ENCODE measurements at places on chromosomes 1 and 21.
A peak's percentile ranks its signal among the peaks of the same experiment; 100 is the strongest.

DNA sequence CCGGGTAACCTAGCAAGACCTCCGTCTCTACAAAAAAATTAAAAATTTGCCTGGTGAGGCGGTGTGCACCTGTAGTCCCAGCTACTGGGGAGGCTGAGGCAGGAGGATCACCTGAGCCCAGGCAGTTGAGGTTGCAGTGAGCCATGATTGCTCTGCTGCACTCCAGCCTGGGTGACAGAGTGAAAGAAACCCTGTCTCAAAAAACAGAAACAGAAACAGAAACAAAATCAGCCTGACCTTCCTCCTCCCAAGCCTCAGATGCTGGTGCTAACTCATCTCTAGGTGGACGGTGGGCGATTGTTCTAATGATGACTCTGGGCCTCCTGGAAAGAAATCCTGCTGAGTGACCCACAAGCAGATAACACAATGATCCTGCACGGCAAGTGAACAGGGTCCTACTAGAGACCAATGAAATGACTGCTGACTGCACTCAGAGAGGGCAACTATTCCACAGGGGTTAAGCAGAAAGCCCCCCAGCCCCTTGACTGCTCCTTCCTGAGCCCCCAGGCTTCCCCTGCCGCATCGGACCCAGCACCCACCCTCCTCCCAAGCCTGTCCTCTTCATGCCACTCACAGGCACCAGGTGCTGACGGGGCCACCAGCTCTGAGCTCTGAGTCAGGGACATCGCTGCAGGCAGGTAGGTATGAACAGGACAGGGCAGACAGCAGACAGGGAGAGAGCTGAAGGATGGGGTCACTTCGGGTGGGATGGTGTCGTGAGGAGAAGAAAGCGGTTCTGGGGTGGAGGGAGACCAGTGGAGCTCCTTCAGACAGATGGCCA is 27.8 kb upstream of the LRRC38 start:
- DNase-seq, result no peak

DNA sequence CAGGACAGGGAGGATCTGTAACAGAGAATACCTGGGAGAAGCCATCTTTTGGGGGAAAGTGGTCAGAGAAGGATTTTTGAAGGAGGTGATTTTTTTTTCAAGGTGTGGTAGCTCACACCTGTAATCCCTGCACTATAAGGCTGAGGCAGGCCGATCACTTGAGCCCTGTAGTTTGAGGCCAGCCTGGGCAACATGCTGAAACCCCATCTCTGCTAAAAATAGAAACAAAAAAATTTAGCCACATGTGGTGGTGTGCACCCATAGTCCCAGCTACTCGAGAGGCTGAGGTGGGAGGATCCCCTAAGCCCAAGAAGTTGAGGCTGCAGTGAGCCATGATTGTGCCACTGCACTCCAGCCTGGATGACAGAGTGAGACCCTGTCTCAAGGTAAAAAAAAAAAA is 67.4 kb upstream of the ARTN start:
- DNase-seq, result no peak

DNA sequence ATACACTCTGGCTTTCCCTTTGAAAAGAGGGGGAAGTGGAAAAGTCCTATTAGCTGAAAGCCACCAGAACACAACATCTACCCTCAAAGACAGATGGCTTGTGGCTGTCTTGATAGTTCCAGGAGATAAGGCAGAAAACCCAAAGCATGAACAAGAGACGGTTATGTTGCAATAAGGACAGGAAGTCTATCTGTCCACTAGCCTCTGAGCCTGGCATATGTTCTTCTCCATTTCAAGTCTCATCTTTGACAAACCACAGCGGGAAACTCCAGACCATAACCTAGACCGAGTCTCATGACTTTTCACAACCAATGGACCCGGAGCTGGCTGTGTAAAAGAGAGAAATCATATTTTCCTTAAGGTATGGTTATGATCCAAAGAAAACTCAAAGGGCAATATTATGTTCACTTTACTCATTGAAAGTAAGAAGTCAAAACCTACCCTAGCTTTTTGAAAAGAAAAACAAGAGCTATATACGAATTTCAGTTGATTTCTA is 33.8 kb downstream of the DUSP10 start:
- DNase-seq, result no peak

DNA sequence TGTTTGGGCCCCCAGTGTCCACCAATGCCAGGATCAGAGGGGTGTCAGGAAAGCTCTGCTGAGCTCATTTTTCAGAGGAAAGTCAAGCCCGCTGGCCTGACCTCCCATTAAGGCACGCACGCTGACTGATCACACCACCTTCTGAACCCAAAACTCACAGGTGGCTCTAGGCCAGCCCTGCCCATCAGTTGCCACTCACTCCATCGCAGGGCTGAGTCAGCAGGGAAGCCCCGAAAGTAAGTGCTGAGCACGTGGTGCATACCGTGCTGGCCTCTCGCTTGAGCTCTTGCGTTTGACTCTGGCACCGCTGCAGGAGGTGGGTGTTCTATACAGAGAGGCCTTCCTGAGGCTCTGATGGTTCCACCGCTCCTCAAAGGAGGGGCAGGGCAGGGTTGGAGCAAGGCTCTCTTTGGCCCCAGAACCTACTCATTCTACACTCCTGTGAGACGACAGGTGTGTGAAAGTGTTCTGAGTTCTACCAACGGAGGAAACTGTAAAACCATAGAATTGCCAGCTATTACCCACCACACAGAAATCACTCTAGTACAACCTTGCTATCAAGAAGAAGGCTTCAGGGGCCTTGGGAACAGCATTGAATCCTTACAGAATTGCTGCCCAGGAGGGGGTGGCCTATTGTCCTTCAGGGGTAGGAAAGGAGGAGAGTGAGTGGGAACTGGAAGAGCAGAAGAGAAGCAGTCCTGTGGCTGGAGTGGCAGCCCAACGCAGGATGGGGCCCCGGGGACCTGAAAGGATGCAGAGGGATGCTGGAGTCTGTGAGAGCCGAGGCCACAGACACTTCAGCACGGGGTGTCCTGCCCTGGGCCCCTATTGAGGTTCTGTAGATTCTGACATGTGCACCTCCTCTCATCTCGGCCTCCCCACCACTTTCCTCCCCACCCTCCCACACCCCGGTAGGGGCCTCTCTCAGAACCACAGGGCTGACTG is 214.7 kb upstream of the EDN2 start:
- no peak for DNase-seq

- DNase-seq, result no peak
Observed at GRCh38 chr1:226685196-226685820, 53.8 kb downstream of the ITPKB start.

GRCh38 chr1:160416369-160416768 is 16.0 kb downstream of the VANGL2 start:
- peak; percentile 62 for DNase-seq

DNA sequence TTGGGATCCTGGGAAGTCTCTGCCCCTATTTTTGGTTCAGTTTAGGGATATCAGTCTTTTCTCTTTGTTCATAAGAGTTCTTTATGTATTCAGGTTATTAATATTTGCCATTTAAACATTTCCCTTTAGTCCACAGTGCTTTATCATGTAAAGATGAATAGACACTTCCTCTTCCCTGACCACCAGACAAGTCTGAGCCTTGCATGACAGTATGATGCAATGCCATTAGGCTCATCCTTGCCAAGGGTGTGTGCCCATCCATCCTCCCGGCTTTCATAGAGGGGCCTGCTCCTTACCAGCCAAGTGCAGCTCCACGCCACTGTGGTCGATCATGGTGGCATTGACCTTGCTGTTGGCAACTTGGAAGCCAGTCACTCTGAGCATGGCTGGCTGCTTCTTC is 52.1 kb downstream of the ZSCAN20 start:
- DNase-seq, result no peak

- DNase-seq, result no peak
Observed at GRCh38 chr1:56225964-56226815, 353.2 kb downstream of the PLPP3 start.

GRCh38 chr1:199756066-199756465 is 271.4 kb upstream of the NR5A2 start:
- DNase-seq, result no peak

DNA sequence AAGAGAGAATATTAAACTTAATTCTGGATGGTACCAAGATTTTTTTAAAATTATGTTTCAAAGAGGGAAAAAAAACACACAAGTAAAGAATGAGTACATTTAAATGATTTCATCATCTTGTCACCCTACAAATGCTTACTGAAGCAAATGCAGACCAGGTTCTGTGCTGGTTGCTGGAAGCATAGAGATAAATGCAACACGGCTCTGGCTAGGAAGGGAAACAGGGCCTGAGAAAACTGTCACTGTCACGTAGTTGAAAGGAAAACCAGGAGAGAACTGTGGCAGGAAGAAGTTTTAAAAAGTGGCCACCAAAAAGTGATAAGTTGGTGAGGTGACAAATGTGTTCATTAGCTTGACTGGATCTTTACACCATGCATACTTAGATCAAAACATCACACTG is 336.9 kb upstream of the NFIA start:
- DNase-seq, result no peak

- DNase-seq, result no peak
Observed at GRCh38 chr1:171366085-171366484, 52.1 kb downstream of the FMO4 start.

DNA sequence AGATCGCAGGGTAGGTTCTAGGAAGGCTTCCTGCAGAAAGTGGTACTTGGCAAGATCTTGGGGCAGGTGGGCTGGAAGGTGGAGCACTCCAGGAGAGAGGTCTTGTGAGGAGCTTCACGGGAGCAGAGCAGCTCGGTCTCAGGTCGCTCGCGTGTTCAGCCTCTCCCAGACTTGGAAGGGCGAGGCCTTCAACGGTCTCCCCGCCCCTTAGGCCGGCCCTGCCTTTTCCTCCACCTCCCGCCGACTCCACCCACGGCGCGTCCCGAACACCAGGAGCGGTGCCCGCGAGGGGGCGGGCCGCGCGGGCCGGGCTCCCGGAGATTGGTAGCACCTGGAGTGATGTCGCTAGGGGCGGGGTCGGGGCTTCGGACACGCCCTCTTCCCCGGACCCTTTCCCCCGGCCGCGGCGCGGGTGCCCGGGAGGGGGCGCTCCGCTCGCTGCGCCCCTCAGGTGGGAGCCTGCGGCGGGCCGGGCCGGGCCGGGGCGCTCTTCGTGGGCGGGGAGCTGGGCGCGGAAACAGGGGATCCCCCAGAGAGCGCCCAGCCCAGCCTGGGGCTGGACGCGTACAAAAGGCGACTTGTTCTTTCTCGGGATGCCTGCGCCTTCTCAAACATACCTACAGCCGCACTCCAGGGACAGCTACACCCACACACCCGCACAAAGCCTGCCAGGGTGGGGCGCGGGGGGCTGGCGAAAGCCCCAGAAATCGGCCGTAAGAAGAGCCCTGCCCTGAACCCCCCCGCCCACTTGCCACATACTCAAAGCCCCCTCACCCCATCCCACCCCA is 35.5 kb downstream of the AHDC1 start:
- DNase-seq, result peak; percentile 97

- peak; percentile 22 for DNase-seq
Observed at GRCh38 chr1:227227761-227228160, 90.5 kb downstream of the CDC42BPA start.

DNA sequence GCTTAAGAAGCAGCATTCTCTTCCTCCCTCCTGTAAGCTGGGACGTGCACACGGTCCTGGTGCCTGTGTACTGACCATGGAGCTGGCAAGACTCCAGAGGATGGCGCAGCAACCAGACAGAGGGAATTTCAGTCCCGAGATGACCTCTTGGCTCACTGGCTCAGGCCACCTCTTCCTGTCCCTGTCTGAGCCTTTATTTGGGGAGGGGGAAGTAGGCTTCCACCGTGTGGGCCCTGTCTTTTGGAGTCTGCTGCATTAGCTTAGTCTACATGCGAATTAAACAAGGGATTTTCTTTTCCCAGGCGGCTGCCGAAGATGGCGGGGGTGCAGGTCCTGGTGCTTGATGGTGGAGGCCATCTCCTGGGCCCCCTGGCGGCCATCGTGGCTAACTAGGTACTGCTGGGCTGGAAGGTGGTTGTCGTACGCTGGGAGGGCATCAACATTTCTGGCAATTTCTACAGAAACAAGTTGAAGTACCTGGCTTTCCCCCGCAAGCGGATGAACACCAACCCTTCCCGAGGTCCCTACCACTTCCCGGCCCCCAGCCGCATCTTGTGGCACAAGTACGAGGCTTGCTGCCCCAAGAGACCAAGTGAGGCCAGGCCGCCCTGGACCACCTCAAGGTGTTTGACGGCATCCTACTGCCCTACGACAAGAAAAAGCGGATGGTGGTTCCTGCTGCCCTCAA is 10.2 kb downstream of the IL24 start:
- DNase-seq, result no peak

DNA sequence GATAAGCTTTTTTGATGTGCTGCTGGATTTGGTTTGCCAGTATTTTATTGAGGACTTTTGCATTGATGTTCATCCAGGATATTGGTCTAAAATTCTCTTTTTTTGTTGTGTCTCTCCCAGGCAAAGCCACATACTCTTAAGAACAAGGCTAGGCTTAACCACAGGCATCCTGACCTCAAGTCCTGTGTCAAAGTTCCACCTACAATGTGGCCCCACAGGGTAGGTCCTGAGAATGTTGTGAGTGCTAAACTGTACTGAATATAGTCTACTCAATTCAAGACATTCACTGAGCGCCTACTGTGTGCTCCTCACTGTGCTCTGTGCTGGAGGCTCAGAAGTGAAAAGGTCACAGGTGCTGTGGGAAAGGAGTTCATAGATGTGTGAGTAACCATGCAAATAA is 20.6 kb downstream of the DDAH1 start:
- no peak for DNase-seq

- DNase-seq, result peak; percentile 43
Observed at GRCh38 chr1:42963378-42964043, 4.8 kb upstream of the SLC2A1 start.

DNA sequence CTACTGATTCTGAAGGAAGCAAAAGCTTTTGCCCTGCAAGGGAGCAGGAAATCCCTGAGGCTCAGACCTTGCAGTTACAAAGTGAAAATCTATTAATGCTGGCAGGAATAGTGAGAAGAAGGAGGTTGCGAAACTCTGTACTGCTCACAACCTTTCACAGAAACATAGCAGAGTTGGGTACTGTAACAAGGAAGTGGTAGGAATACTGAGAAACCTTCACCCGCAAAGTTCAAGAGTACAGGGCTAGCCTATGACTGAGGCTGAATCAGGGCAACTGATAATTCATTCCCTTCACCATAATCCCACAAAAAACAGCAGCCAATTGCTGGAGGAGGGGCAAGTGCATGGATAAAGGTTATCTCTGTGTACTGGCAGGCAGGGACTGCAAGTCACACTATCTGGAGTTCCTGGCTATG is 23.9 kb upstream of the KCTD3 start:
- peak; percentile 90 for DNase-seq
